Myocyte (in vitro differentiated cells): ENCODE measurements at places on chromosomes 3 and 15. TPM values are rescaled to one million over a fixed set of nuclear protein-coding genes. Genes with fewer than 3 reads are reported as not detected.
A peak's percentile ranks its signal among the peaks of the same experiment; 100 is the strongest.

DNA sequence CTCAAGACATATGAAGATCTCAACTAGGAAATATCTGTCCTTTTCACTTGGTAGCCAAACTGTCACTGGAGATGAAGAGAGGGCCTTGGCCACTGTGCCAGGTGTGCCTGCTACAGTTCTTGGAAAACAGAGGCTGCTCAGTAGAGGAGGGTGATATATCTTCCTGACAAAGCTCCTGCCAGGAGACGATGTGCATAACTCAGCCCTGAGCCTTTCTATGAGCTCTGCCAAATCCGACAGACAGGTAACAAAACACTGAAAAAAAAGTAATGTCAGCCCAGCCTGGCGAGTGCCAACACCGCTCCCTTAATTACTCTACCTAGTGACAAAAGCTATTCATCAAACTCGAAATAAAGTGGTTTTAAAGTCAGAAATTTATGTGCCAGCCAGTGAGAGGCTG, 123.2 kb downstream of the MFSD1 start:
- DNase-seq = no peak

DNA sequence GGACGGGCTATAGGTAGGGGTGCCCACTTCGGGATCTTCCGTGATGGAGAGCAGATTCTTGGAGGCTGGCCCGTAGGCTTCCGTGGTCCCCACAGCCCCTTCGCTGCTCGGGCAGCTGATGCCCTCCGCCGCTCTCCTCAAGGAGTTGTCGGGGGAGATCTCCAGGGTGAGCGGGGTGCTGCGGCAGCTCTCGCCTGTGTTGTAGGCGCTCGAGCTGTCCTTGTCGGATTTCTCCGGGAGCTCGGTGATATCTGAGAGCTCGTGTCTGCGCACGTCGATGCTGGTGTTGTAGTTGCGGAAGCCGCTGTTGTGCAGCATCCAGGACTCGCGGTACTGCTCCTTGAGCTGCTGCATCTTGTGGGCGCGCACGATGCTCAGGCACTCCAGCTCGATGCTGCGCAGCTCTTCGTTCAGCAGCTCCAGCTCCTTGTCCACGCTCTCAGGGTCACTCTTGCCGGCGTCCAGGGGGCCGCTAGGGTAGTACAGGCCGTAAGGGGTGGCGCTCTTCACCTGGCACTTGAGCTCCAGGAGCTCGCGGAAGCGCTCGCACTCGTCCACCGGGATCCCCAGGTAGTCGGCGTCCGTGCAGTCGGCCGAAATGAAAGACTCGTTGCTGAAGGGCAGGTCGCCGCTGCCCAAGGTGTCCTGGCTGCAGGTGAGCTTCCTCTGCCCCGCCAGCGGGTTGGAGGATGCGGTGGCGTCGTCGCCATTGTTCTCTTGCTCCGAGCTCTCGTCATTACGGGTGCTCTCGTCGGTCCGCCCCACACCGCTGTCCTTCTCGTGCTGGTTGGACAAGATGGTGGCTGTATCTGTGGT, 240.4 kb downstream of the PDZRN3 start:
- no peak for DNase-seq

DNA sequence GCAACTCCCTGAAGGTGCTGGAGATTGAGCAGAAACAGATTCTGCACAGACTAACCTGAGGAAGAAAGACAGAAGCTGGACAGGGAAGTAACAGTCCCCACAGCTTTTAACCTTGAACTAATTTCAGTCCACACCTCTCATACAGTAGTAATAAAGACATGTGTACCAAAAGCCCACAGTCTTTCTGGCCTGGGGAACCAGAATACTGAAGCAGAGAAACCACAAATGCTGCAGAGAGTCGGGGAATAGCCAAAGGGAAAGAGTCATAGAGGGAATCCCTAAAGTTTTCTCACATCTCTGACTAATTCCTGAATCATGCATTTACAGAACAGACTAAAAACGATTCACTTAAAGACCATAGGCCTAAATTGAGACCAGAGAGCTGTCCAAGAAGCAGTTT, 503.4 kb upstream of the NECTIN3 start:
- peak; percentile 57 for DNase-seq

- DNase-seq = no peak
Observed at GRCh38 chr3:131091768-131092167, 65.1 kb downstream of the NEK11 start.

DNA sequence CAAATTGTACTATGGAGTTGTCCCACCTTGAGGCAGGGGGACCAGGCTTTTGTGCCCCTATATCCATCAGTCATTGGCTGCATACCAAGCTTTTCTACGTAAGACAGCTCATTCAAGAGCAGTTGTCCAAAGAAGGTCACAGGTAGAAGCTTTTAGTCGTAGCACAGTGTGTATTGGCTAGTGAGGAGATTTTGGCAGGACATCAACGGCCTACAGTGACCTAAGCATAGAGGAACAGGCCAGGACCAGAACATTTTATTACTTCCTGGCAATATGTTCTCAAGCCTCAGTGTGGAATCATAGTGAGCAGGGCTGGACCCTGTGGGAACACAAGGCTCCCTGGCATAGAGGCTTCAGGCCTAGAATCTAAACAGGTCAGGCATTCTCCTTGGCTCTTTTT, 105.4 kb upstream of the ANKRD28 start:
- peak; percentile 26 for DNase-seq

GRCh38 chr15:70097321-70098152, at the start of gene TLE3:
Gene TLE3 (minus strand): TSS chr15:70097917. CDS start chr15:70096798, 1,119 bp downstream.
- peak; percentile 97 for DNase-seq

DNA sequence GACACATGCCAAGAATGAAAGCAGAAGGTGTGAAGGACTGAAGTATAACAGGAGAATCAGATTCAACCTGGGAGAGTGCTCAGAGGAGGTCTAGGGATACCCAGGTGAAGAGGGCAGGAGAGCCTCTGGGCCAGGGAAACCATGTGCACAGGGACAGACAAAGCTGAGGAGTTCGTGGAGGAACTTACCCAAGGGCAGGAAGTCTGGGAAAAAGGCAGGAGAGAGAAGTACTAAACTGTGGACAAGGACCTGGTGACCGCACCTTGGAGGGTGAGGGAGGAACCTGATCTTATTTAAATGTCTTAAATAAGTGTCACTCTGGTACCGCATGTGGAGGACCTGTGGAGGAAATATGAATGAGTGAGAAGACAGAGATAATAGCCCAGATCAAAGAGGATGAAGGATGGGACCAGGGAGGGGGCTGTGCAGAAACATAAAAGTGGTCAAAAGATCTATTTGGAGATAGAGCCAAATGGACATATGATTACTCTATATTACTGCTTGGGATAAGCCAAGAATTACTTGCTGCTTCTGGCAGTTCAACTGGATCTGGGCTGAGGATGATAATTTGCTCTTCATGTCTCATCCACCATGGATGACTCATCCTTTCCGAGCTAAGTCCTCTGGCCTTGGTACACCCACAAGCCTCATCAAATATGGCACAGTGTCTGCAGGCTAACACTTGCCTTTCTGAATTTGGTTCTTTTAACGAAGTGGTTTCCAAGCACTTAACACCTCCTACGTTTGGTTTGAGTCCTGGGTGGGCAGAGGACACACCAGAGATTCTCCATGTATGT, 116.9 kb upstream of the NMNAT3 start:
- DNase-seq = no peak

The GPR149 gene
- total RNA-seq = not detected in 2 replicates

The MKRN2OS gene
- total RNA-seq = not detected in 2 replicates

The CCNB2 gene
- 1.4 and 2.1 TPM in 2 replicates for total RNA-seq

The LSAMP gene
- total RNA-seq = 0.03 TPM in 1 of 2 replicates, not detected in the other

The ALS2CL gene
- total RNA-seq = 15.0 and 19.6 TPM in 2 replicates
